ENCODE measurements at places on chromosomes 1 and 21. TPM values are rescaled to one million over a fixed set of nuclear protein-coding genes. Genes with fewer than 3 reads are reported as not detected.

DNA sequence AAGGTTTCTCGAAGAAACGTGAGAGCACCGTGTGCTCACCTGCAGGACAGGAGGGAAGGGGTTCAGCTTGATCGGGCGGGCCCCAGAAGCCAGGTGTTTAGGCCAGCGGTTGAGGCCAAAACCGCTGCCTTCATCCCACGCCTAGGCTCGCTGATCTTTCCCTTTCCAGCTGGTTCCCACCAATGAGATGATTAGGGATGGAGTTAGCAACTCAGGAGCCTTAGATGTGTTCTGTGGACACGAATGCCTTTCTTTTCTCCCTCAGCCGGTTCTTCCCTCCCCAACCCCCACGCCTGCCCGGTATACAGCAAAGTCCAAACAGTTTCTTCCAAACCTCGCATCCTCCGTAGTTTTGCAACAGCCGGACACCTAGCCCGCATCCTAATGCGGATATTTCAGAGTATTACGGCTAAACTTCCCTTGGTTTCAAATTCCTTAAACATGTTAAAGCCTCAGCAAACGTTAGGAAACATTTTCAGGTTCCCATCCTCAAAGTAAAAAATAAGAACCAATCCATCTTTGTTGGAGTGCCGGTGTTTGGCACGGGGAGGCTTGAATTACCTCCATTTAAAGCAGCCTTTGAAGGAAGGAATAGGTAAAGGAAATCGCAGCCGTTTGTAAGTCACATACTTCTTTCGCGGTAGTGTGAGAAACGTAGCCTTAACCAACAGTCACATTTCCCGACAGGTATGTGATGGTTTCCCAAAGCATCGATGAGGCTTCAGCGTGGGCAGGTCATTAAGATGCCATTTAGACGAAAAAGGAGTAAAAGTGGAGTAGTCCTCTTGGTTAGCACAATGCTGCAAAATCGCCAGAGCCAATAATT, 1.1 kb downstream of the LRRC8C start:
- no peak for DNase-seq

DNA sequence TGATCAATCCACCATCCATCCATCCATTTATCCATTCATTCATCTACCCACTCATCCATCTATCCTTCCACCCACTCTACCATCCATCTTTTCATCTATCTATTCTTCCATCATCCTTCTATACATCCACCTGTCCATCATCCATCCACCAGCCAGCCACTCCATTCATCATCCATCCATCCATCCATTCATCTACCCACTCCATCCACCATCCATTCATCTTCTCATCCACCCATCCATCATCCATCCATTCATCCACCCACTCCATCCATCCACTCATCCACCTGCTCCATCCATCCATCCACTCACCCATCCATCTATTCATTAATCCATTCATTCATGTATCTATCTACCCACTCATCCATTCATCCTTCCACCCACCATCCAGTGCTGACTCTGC, 127.9 kb upstream of the TMPRSS2 start:
- no peak for DNase-seq

GRCh38 chr1:51270751-51271150, 34.7 kb downstream of the RNF11 start:
- DNase-seq = no peak

DNA sequence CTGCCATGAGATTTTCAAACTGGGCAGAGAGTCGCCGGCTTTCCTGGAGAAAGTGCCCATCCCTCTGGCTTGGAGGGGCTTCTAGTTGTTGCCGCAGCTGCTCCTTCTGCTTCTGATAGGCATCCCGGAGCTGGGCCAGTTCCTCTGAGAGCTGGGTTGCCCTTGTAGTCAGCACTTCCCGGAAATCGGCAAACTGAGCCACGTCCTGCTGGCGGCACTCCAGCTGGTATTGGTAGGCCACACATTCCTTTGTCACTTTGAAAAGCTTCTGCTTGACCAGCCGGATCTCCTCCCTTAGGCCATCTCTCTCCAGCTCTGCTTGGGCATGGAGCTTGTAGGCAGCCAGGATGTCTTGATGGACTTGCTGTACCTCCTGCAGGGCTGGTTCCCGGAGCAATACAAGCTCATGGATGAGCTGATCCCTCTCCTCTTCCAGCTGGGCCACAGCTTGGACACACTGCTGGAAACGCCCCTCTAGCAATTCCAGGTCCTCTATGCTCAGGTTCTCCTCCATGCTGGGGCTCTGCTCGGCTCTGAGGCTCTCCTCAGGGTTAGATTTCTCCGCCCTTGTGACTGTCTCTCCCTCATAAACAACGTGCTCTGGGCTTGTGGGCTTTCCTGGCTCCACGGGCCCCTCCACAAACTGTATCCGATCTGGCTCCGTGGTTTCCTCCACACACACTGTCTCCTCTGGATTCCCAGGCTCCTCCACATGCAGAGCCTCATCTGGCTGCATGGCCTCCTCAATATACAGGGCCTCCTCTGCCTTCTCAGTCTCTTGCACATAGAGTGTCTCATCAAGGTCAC, 7.3 kb downstream of the SYNC start:
- DNase-seq = peak; percentile 89

- no peak for DNase-seq
These were observed 5.7 kb downstream of the C1orf210 start for GRCh38 chr1:43279666-43280065.

DNA sequence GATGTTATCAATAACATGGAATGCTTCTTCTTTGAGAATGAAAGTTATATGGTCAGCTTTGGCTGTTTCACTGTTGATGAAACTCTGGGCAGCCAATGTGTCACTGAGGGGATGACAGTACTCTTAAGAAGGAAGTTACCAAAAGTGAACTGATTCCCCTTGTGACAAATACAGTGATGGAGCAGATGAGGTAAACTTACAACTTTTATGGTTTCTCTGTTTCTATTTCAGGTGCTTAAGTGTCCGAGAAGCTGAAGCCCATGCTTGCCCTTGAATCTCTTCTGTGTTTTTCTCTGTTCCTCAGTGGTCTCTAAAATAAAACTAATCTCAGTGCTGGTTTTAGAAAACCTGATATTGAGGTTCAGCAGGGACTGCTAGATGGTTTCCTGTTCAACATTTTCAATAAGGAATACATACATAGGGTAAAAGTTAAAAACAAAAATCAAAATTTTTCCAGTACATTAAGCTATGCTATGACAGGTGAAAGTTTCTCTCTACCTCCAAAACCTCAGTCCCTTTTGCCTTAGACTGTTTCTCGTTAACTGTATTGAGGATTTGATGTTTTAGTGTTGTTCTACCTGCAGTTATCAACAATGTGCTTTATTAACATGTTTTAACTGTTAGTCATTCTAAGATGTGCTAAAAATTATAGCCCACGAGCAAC, 454.4 kb upstream of the ADGRL4 start:
- DNase-seq = no peak

The RGS13 gene
- 0.20 TPM for total RNA-seq

The SLC35D1 gene
- total RNA-seq = 6.8 TPM

The RPL11 gene
- total RNA-seq = 486 TPM

The S100B gene
- total RNA-seq = 0.61 TPM

The LCE1E gene
- not detected for total RNA-seq

The ST6GALNAC3 gene
- total RNA-seq = 3.7 TPM

The TRAF3IP3 gene
- total RNA-seq = 2.0 TPM
